ENCODE measurements at places on chromosomes 13 and 19.

GRCh38 chr19:35178701-35179100 lies 24.2 kb downstream of the FXYD5 start:
- no peak for DNase-seq

GRCh38 chr13:59038824-59039223 lies 1124.9 kb downstream of the DIAPH3 start:
- no peak for DNase-seq

GRCh38 chr13:67184247-67184646 lies 45.9 kb downstream of the PCDH9 start:
- DNase-seq = no peak

DNA sequence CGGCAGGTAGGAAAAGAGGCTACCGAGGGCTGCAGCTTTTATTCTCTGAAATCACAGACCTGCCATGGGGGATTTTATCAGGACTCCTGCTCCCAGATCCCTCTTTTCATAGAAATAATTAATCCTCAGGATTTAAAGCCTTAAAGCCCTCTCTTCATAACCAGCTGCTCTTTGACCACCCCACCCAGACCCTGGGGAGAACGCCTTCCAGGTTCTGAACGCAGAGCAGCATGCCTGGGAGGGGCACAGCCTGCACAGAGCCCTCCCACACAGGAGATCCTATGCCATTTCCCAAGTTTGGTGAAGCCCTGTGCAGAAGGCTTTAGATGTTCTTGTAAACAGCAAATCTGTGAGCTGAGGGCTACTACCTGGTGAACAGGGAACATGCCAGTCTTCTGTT lies 91.1 kb downstream of the STOML3 start:
- no peak for DNase-seq

- no peak for DNase-seq
Measured at GRCh38 chr13:34335014-34336007, 517.4 kb downstream of the RFC3 start.

DNA sequence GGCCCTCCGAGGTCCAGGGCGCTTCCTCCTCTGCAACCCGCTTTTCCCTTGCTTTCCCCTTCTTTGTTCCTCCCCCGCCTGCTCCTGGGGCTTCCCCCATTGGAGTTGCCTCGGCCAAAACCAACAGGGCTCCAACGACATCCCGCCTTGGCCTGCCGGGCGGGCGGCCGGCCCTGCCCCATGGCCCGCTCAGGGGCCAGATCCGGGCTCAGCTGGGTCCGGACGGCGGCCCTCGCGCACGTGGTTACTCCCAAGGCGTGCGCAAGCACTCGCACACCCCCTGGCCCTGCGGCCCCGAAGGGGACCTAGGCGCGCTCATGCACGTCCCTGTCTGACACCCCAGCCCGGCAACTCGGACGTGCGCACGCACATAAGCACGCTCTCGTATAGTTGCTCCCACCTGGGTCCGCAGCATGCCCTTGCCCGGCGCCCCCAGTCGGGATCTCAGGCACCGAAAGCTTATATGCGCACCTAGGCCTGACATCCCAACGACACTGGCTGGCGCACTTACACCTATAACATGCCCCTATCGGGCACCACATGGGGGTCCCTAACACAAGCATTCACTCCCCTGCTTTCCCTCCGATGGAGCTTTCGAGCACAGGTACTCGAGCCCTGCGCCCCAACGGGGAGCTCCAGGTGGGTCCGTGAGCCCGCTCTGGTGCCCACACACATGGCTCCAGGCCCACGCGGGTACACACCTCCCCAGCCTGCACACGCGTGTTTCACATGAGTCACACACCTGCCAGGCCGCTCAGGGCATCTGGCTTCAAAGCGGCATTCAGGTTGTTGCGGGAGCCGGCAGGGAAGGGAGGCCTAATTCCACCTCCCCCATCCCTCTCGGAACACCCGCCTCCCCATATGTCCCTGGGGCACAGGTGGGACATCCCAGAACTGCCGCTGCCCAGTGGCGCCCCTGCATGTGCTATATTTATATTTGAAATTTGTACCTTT lies 15.0 kb downstream of the NFIX start:
- no peak for DNase-seq

DNA sequence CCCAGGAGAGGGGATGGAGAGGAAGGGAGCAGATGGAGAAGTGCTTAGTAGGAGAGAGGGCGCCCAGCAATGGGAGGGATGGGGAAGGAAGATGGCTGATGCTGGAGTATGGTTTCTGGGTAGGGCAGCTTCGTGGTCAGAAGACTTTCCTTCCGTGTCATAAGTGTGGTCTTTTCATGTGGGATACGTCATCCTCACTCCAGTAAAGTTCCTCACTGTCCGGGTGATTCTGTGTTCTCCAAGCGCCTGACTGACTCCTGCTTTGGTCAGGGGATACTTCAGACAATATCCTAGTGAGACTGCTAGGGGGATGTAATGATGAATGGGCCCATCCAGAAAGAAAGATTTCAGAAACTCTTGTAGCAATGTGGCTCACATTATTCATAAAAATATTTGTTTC lies 3.9 kb upstream of the OR10H3 start:
- no peak for DNase-seq

DNA sequence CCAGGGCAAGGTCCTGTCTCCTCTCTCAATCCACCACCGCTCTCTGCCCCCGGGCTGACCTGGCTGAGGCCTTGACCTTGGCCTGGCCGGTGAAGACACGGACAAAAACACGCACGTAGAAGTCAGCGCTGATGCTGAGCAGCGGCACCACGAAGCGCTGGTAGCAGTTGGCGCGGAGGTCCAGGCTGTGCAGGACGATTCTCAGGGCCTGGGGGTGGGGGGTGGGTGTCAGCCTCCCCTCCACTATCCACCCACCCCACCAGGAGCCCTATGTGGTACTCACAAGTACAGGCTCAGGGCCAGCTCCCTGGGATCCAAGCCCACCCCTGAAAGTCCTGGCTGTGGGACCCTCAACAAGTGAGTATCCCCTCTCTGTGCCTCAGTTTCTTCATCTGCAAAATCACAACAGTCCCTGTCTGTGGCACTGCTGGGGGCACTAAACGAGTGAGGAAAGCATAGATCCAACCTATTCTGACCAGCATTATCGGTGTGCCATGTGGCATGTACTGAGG lies 6.4 kb downstream of the TRMT1 start:
- no peak for DNase-seq

GRCh38 chr13:47843005-47843404 lies 158.1 kb downstream of the SUCLA2 start:
- DNase-seq = no peak

DNA sequence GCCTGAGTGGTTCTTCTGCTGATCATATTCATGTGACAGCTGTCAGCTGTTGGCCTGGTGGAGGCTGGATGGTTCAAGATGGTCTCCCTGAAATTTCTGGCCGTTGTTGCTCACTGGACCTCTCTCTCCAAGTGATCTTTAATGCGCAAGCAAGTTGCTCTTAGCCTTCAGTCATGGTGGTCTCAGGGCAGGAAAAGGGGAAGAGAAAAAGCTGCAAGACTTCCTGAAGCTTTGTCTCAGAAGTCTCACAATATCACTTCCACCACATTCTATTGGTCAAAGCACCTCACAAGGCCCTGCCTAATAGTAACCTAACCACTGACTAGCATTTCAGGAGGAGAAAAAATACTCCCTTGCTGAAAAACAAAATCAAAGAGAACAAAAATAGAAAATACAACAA lies 1.6 kb upstream of the ZNF567 start:
- DNase-seq = no peak

DNA sequence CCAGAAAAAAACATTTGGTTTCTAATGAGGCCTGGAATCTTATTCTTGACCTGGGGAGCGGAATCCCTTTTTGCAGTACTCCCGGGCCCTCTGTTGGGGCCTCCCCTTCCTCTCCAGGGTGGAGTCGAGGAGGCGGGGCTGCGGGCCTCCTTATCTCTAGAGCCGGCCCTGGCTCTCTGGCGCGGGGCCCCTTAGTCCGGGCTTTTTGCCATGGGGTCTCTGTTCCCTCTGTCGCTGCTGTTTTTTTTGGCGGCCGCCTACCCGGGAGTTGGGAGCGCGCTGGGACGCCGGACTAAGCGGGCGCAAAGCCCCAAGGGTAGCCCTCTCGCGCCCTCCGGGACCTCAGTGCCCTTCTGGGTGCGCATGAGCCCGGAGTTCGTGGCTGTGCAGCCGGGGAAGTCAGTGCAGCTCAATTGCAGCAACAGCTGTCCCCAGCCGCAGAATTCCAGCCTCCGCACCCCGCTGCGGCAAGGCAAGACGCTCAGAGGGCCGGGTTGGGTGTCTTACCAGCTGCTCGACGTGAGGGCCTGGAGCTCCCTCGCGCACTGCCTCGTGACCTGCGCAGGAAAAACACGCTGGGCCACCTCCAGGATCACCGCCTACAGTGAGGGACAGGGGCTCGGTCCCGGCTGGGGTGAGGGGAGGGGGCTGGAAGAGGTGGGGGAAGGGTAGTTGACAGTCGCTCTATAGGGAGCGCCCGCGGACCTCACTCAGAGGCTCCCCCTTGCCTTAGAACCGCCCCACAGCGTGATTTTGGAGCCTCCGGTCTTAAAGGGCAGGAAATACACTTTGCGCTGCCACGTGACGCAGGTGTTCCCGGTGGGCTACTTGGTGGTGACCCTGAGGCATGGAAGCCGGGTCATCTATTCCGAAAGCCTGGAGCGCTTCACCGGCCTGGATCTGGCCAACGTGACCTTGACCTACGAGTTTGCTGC lies at the start of gene ICAM4:
ICAM4 (plus strand) TSS at position 153 of the 935 bp plus-strand sequence; CDS start at position 211, 58 bp downstream.
- DNase-seq = no peak

GRCh38 chr19:46718157-46718933 lies 1.4 kb upstream of the PRKD2 start:
- DNase-seq = no peak

GRCh38 chr19:50819636-50820035 lies 4.0 kb downstream of the KLK1 start:
- DNase-seq = no peak

- DNase-seq = no peak
Measured at GRCh38 chr13:99191900-99192399, 8.7 kb upstream of the UBAC2 start.

DNA sequence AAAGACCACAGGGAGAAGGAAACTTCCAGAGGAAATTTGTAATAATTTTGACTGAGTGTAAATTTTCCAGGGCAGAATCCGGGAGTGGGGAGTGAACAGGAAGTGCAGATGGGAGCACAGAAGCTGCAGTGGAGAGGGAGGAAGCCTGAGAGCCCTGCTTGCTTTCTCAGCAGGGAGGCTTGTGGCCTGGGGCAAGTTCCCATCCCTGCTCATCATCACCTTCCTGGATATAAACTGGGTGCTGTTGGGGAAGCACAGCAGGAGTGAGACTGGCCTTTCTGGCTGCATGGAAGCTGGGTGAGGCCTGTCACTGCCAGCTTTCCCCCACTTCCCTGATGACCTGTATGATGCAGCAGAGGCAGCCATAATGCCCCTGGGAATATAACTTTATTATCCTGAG lies 532.9 kb downstream of the SLITRK6 start:
- no peak for DNase-seq

- no peak for DNase-seq
Measured at GRCh38 chr13:36046672-36047071, 84.5 kb downstream of the DCLK1 start.

- no peak for DNase-seq
Measured at GRCh38 chr19:11551603-11552235, 7.3 kb downstream of the ELOF1 start.

DNA sequence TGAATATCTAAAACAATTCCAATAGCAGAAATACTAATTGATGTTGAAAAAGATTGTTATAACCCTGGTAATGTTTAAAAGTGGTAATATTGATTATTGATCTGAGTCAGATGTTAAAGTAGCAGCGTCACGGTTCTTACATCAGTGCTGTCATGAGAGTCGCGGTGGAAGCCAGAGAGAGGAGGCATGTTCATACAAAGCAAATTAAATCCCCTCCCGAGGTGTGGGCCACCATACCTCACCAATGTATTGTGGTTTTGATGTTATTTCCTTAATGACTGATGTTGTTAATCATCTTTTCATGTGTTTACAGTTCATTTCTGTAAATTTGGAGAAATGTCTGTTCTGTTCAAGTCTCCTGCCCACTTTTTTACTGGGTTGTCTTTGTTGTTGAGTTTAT lies 11.2 kb downstream of the ZNF317 start:
- DNase-seq = no peak
